ENCODE measurements at places on chromosomes 2 and 18.

DNA sequence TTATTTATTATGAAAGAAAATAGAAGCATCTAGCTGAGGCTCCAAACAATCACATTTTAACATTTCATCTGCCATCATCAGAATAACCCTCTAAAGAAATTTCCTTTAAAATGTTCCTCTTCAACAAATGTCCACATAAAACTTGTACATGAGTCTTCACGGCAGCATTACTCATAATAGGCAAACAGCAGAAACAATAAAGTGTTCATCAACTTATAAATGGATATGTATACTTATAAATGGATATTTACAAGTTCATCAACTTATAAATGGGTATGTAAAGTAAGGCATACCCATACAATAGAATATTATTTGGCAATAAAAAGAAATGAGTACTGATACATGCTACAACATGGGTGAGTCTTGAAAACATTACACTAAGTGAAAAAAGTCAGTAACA lies 33.5 kb upstream of the ASNSD1 start:
- no peak for DNase-seq

GRCh38 chr2:166432331-166432730 lies 56.6 kb upstream of the SCN9A start:
- DNase-seq: no peak

DNA sequence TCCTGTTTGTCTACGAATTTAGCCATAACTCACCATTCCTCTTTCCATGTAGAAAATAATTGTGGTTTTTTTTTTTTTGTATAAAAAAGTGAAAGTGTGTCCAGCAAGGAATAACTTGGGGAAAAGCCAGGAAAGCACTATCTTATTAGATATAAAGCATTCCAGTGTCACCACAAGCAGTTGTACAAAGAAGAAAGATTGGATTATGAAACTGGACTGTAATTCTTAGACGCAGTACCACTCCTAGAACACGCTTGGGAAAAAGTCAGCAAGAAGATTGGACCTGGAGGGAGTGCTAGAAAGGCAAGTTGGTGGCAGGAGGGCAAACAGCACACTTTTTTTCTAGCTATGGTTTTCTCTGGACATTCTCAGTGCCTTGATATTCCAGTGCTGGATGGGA lies 186.7 kb downstream of the PARD3B start:
- no peak for DNase-seq

DNA sequence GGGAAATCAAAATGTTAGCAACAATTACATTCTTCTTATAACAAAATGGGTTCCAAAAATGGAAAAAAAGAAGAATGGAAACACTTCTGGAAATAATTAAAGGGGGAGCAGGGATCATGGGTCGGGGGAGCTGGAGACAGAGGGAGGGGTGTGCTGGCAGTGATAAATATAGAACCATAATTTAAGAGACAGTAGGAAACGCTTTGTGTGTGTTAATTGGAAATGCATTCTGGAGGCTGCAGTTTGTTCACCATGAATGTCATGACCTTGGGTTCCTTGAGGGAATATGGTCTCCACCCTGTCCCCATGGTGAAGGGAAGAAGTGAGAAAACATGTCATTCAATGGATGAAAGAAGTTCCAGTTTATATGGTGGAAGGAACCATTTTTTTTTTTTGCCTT lies 540.7 kb downstream of the TNS1 start:
- DNase-seq: no peak

DNA sequence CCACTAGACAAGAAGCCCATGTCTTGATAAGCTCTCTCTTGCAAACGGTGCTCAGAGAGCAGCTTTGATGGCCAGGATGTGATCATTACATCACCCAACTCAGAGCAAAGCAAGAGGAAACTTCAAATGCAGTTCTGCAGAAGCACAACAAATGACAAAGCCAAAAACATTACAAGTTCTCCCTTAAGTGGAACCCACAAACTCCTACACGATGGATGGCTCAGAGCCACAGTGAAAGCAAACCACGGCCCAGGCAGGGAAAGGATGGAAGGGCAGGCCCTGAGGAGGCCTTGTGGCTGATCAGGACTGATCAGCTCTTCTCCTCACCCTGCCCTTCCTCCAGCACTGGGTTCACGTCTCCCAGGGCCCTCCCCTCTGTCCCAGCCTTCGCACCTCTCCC lies 326.4 kb downstream of the EIPR1 start:
- no peak for DNase-seq

DNA sequence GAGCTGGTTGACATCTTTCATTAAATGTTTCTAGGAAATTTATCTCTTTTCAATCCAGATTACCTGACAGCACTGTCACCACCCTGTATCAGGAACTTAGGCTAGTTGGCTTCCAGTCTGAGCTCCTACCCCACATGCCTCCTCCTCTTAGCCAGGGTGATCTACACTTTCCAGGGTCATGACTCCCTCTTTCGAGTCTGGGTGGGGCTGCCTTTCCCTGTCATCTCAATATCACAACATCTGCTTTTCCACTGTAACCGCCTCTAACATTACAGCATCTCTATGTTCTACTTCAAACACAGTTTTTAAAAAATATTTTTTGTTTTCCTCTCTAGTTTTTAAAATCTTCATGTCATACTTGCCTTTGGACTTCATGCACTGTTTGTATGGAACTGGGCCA lies 129.2 kb downstream of the RBMS1 start:
- no peak for DNase-seq

- DNase-seq: no peak
Measured at GRCh38 chr18:70513502-70514171, 224.8 kb downstream of the SOCS6 start.

GRCh38 chr18:10365021-10365500 lies 89.4 kb upstream of the APCDD1 start:
- DNase-seq: no peak

- no peak for DNase-seq
Measured at GRCh38 chr2:10592652-10593051, 97.1 kb downstream of the NOL10 start.

GRCh38 chr2:54899576-54900200 lies 150.6 kb downstream of the RTN4 start:
- no peak for DNase-seq

- no peak for DNase-seq
Measured at GRCh38 chr2:63012541-63012940, 38.1 kb upstream of the OTX1 start.

GRCh38 chr2:45614871-45615415 lies 3.9 kb upstream of the SRBD1 start:
- no peak for DNase-seq

DNA sequence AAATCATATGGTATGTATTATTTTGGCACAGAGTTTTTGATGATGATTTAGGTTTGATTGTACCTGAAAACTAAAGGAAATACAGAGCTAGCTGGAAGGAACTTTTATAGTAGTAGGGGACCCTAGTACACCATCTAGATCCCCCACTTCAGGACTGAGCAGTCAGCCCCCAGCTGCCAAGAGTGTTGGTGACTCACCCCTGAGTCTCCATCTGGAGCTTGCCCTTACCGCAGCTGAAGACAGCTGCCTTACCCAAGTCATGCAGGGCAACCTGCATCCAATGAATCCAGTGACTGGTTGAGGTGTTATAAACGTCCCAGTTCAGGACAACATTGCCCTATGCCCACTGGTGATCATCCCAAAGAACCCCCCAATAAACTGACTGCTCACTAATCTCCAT lies 15.3 kb downstream of the PMS1 start:
- DNase-seq: no peak

- no peak for DNase-seq
Measured at GRCh38 chr2:76870011-76870410, 652.2 kb downstream of the LRRTM4 start.

DNA sequence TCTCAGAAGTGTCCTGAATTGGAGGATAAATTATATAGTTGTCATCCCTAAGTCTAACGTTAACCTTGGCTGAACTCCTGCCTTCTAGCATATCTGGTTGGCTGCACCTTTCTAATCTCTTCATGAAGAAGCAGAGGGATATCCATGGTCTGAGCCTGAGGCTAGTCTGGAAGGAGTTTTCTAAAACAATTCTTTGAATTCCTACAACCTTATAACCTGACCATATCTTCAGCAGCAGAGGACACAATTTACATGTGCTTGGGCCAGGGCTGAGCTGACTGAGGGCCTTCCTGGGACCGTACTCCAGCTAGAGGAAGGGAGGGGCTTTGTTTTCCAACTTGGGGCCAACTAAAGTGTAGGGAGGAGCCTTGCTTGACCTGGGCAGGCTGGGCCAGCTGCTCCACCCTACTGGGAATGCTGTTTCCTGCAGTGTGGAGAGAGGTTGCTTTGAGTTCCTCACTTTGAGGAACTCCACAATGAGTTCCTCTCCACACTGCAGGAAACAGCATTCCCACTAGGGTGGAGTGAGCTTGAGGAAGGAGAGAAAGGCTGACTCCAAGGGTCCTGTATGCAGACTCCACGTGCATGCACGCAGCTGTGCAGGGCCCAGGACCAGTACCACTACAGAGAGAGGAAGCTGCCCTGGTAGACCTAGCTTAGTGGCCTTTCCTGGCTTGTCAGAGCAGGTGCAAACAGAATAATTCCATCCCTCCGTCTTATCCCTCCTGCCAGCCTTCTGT lies 19.6 kb downstream of the CEP68 start:
- no peak for DNase-seq

- DNase-seq: no peak
Measured at GRCh38 chr18:68445668-68446426, 269.1 kb downstream of the TMX3 start.

- DNase-seq: no peak
Measured at GRCh38 chr2:949384-950079, 1.1 kb upstream of the SNTG2 start.

DNA sequence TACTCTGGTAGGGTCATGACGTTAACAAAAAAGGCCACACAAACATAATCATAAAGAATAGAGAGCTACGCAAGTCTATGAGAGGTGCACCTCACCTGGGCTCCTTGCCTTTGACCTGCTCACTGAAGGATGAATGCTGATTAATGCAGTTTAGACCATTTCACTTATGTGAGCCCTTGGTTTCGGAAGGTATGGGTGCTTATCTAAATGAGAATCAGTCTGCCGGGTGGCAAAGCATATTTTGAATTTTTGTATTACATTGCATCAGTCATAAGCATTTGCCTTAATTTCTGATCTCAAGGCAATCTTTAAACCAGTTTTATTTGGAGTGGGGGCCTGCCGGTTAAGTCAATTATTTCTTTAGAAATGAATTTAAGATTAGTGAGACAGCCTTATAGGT lies 42.8 kb downstream of the SLC9A4 start:
- no peak for DNase-seq

GRCh38 chr2:170222298-170222697 lies 44.4 kb downstream of the MYO3B start:
- no peak for DNase-seq

GRCh38 chr2:232652505-232652851 lies 19.1 kb downstream of the EFHD1 start:
- no peak for DNase-seq

- no peak for DNase-seq
Measured at GRCh38 chr2:120620025-120620793, 115.5 kb upstream of the GLI2 start.

DNA sequence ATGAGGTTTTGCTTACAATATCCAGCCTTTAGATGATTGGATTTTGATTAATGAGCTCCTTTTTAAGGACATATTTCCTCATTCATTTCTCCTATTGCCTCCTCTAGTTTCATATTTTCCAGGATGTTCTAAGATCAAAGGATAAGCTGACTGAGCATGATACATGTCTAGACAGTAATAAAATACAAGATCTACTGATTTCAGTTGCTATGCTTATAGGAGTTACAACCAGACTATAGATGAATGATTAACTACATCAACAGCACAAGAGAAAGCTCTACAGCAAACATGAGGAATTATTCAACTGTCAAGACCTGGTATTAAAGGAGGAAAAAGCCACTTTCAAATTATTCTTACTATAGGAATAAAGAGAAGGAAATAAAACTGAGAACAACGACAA lies 85.0 kb upstream of the LINC00305 start:
- no peak for DNase-seq

GRCh38 chr2:165640247-165640929 lies 153.7 kb downstream of the GALNT3 start:
- DNase-seq: no peak

GRCh38 chr2:217402761-217403383 lies 543.0 kb upstream of the TNP1 start:
- DNase-seq: no peak

- no peak for DNase-seq
Measured at GRCh38 chr18:63382843-63383242, 15.8 kb upstream of the KDSR start.

DNA sequence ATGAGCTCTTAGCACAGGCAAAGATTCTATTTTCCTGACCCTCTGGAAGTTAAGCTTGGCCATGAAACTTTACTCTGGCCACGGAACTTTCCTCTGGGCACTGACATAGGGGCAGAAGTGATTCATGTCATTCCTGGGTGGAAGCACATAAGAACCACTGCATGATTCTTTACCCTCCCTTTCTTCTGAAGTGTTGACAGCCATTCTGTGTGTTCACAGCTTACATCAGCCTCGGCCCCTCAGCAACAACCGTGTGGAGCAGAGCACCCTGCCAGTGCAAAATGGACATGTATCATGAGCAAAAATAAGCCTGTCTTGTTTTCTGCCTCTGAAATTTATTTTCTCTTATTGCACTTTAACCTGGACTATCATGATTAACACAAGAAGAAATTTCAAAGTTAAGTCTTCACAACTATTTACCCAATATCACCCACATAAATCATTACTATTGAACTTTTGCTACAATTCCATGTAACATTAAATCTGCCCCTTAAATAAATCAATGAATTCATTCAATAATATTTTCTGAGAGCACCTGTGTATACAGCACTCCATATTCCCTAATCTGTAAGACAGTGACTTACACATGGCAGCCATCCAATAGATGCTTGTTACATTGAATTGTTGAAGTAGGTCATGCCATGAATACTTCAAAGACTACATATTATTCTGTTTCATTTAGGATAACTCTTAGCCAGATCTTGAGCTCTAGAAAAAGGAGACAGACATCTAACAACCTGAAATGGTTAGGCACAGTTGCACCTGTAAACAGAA lies 531.9 kb downstream of the IRS1 start:
- DNase-seq: no peak

DNA sequence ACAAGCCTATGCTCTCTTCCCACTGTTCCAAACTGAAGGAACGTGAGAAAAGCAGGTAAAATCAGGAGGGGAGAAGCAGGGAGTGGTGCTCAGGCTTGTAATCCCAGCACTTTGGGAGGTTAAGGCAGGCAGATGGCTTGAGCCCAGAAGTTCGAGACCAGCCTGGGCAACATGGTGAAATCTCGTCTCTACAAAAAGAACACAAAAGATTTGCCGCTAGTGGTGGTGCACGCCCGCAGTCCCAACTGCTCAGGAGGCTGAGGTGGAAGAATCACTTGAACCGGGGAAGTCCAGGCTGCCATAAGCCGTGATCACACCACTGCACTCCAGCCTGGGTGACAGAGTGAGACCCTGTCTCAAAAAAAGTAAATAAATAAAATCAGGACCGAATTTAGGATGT lies 1.3 kb upstream of the TMSB10 start:
- no peak for DNase-seq

Data from T-helper 17 cell (primary cell).